ENCODE measurements at places on chromosomes 6 and 20.
A peak's percentile ranks its signal among the peaks of the same experiment; 100 is the strongest.

- no peak for DNase-seq
Measured at GRCh38 chr6:112502351-112503090, 155.4 kb downstream of the RFPL4B start.

GRCh38 chr6:78910591-78911171, 43.3 kb downstream of the IRAK1BP1 start:
- no peak for DNase-seq

GRCh38 chr6:122109075-122109474, 290.4 kb upstream of the HSF2 start:
- DNase-seq = no peak

DNA sequence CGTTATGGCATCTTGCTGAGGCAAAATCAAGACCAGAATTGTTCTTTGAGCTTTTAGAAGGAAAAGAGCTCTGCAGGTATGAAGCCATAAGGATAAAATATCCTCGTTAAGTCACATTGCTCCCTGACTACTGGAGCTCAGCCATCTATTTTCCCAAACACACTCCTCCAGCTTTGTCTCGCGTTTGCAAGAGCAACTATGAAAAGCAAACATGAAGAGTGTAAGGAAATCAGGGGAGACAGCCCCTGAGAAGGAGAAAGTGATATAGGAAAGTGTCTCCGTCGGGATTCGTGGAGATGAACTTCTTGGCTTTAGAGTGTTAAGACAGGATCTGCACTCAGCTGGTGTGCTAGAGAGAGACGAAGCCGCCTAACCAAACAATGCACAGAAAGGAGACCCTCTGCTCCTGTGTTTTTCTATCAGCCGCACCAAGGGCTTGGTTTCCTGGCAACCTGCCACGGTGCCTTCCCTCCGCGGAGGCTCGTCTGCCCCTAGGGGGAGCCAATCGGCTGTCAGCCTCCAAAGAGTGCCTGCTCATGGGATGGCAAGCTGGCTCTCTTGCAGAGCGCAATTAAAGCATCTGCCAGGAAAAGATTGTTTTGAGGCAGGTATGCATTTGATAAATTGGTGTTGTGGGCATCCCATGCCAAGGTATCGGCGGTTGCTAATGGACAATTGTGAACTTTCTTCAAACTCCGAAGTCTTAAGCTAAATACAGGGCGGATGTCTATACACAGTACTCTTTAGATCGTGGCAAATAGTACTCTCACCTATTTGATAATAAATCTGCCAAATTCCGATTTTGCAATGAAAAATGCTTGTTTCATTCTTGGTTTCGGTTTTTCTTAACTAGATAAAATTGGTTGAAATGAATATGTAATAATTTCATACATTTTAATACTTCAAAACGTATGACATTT, 603.2 kb downstream of the RNF144B start:
- DNase-seq = peak; percentile 33

DNA sequence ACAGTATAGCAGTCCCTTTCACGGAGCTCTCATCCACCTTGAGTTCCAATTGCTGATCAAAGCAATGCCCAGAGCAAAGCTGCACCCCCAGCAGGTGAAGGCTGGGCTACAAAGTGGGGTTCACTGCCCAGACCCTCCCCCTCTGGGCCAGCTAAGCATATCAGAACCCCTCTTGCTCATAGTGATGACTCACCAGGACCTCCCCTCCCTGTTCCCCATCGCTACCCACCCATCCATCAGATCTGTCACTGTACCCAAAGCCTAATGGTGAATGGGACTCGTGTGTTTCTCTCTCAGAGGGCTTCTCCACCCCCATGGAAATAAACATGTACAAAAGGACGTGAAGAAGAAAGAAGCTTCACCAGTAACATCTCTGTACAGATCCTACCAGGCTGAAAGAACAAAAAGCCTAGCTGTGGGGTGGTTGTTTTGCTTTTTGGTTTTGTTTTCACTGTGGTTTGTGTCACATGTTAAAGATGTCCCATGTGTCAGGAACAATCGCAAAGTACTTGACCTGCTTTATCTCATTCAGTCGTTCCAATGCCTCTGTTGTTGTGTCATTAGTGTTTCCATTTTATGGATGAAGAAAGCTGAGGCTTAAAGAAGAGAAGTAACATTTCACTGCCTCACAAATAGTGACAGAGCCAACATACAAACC, 518.5 kb downstream of the CD83 start:
- no peak for DNase-seq

- no peak for DNase-seq
Measured at GRCh38 chr20:20783450-20783849, 71.0 kb upstream of the RALGAPA2 start.

- no peak for DNase-seq
Measured at GRCh38 chr6:138691595-138692057, 81.9 kb upstream of the CCDC28A start.

- no peak for DNase-seq
Measured at GRCh38 chr6:29509239-29509638, 21.5 kb upstream of the MAS1L start.

DNA sequence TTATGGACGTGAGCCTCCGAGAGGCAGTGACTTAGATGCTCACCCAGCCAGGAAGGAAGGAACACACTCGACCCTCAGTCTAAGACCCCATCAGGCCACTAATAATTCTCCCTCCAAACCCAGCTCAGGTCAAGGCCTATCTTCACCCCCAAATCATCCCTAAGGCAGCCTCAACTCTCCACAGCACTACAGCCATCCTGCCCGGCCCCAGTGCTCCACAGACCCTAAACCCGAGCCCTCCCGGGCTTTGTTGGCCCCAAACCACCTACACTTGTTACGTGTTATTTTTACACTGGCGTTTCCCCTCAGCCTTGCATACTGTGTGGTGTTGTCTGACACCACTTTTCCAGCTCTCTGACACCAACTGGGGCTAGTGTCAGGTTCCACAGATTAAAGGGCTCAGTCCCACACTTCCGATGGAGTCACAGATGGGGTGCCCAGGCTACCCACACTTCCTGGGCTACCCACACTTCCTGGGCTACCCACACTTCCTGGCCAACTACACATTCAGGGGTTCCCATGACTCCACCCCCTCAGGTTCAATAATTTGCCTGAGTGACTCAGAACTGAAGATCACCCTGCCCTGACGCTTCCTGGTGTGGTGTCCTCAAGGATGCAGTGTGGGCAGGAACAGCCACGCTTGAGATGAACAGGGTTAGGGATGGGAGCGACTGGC, 25.3 kb downstream of the RBCK1 start:
- DNase-seq = no peak

- DNase-seq = peak; percentile 42
Measured at GRCh38 chr6:168370310-168370991, 50.9 kb upstream of the DACT2 start.

DNA sequence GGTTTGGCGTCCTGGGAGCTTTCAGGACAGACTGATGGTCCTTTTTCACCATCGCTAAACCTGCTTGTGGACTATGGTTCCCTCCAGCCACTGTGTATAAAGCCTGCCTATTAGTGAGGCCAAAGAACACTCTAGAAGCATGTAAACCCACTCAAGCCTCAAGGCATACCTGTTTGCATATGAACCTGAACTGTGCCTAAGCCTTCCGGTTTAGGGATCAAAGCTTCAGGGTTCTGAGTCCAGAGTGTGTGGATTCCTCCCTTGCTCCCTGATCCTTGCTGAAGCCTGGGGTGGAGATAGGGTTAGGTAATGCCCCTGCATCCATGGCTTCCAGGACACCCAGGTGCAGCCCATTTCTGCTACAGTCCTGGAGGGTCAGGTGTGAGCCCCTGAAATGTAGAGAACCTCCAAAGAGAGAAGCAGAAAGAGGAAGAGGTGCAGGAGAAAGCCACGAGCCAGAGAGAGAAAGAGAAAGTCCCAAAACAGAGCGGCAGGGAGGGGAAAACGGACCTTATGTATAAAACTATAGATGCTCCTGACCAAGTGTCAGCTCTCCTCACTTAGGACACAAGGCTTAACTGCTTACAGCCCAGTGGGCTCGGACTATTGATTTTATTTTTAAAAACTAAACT, 93.3 kb downstream of the SCML4 start:
- DNase-seq = no peak

GRCh38 chr20:15840636-15841301, 732.5 kb downstream of the KIF16B start:
- no peak for DNase-seq

DNA sequence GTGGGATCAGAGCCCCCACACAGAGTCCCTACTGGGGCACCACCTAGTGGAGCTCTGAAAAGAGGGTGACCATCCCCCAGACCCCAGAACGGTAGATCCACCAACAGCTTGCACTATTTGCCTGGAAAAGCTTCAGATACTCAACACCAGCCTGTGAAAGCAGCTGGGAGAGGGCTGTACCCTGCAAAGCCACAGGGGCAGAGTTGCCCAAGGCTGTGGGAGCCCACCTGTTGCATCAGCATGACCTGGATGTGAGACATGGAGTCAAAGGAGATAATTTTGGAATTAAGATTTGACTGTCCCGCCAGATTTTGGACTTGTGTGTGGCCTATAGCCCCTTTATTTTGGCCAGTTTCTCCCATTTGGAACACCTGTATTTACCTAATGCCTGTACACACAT, 260.4 kb downstream of the TBX18 start:
- no peak for DNase-seq

- DNase-seq = no peak
Measured at GRCh38 chr20:51385646-51386530, 156.6 kb downstream of the NFATC2 start.

DNA sequence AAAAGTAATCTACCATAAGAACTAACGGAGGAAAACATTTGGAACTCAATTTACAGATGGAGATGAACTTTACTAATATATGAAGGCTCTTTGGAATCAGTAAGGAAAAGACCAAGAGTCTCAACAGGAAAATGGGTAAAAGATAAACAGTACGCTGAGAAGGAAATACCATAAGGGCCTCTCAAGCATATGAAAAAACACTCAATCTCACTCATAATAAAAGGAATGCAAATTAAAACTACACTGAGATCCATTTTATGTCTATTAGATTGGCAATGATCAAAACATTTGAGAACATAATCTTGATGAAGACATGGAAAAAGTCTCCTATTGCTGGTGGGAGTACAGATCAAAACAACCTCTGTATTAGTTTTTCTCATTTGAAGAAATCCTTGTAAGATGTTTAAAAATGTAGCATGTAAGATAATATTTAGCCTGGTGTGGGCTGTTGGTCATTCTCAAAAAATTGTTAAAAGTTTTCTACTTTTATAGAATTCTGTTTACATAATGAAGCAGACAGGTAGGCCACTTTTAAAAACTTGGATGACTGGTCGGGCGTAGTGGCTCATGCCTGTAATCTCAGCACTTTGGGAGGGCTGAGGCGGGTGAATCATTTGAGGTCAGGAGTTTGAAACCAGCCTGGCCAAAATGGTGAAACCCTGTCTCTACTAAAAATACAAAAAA, 14.5 kb downstream of the REV3L start:
- no peak for DNase-seq

GRCh38 chr6:69311888-69312287, 484.9 kb downstream of the LMBRD1 start:
- DNase-seq = no peak

GRCh38 chr6:43575772-43576551, at the start of the genes POLH and XPO5:
Gene POLH (plus strand): TSS chr6:43576185. CDS start chr6:43582320, 6,135 bp downstream.
Gene XPO5 (minus strand): TSS chr6:43576038. CDS start chr6:43575864, 174 bp downstream.
- DNase-seq = peak; percentile 95

DNA sequence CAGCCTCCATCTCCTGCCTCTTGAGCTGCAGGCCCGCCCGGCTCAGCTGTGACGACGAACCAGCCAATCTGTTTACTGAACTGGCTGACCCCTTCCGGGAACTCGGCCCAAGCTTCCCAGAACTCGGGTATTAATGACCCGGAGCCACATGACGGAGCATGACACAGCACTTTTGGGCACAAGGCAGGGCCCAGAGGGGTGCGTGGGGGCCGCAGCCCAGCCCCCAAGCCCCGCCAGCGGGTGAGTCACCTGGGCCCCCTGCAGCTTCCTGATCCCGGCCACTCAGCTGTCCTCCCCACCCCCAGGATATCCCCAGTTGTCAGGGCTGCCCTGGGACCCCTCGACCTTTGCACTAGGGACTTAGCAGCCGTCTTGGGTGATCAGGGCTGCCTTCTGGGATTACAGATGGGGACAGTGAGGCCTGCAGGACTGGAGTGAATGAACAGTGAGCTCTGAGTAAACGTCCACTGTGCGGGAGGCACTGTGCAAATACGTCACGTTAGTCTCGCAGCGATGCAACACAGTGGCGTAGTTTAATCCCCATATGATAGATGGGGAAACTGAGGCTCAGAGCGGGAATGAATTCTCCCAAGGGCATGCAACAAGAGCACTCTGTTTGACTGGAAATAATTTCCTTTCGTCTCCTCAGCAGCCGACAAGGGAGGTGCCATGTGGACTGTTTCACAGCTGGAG, 102.1 kb downstream of the CEBPB start:
- peak; percentile 81 for DNase-seq

DNA sequence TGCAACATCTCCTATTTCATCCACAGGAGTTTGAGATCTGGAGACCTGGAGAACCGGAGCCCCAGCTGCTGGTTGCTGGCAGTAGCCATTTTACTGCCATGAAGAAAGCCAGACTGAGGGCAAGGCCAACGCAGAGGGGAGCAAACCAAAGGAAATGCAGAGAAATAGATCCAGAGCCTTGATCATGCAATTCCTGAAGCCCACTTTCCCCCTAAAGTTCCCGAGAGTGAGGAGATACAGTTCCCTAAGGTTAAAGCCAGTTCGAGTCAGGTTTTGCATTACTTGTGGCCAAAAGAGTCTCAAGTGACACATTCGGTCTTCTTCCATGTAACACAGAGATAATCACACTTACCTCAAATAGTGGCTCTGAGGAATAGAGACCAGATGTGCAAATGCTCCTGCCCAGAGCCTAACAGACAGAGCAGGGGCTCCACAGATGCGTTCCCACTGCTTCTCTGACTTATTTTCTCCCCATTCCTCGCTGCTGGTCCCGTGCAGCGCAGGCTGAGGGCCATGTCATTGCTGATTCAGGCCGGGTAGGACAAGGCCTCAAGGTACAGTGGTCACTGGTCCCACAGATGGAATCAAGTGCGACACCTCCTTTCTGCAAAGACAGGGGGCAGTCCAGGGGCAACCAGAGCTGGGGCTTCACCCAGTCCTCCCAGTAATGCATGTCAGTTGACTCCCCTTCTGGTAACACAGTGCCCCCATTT, 35.1 kb upstream of the NFATC2 start:
- no peak for DNase-seq

GRCh38 chr6:168125429-168126001, 46.5 kb upstream of the FRMD1 start:
- DNase-seq = no peak

GRCh38 chr20:24981790-24982189, 10.8 kb downstream of the APMAP start:
- DNase-seq = no peak

- no peak for DNase-seq
Measured at GRCh38 chr6:127247114-127248096, 19.3 kb upstream of the RNF146 start.

- DNase-seq = no peak
Measured at GRCh38 chr6:11277275-11278206, 45.1 kb upstream of the NEDD9 start.

DNA sequence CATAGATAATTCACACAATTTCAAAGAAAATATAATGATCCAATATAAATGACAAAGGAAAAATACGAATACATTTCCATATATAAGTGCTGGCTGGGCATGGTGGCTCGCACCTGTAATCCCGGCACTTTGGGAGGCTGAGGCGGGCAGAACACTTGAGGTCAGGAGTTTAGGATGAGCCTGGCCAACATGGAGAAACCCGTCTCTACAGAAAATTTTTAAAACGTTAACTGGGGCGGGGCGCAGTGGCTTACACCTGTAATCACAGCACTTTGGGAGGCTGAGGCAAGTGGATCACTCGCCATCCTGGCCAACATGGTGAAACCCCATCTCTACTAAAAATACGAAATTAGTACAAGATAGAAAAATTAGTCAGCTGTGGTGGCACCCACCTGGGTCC, 14.9 kb upstream of the MAPK13 start:
- no peak for DNase-seq
